ENCODE measurements at places on chromosomes 1 and 21. TPM values are rescaled to one million over a fixed set of nuclear protein-coding genes. Genes with fewer than 3 reads are reported as not detected.

The TEDDM1 gene
- not detected for total RNA-seq

The GSTM4 gene
- 15.0 TPM for total RNA-seq

The FAM163A gene
- total RNA-seq = not detected

The LPAR3 gene
- 0.33 TPM for total RNA-seq

The TBX15 gene
- total RNA-seq = 2.3 TPM

The EPHA2 gene
- 25.2 TPM for total RNA-seq

The LRRC71 gene
- 1.3 TPM for total RNA-seq

The DMBX1 gene
- total RNA-seq = not detected

The PTPRC gene
- total RNA-seq = 46.6 TPM

DNA sequence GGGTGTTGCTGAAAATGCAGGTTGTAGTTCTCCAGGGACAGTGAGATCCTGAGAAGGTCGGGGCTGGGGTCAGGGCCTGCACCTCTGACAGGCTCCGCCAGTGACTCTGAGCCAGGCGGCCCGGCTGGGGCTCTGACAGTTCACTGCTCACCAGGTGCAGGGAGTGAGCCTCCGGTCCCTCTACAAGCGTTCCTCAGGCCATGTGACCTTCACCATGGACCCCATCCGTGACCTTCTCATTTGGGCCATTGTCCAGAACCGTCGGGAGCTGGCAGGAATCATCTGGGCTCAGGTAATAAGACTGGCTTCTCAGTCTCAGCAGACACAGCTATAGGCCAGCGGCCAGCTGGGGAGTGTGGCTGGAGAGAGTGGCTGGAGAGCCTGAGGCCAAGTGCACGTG lies 41.8 kb downstream of the TRPM2 start:
- DNase-seq = no peak

DNA sequence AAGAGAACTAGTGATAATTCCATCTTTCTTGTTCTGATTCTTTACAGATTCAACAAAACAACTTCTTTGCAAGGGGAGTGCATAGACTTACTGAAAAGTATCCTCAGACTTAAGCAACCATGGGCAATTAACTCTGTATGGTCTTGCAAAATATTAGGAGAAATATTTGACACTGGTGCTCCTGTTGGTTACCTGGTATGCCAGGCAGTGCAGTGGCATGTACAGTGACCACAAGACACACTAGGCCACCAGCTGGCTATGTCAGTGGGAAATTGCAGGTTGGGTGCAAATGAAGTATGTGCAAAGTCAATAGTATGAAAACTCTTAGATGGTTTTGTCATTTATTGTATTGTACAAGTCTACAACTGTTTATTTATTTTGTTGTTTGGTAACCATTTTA lies 34.5 kb downstream of the EPS15 start:
- DNase-seq = no peak

DNA sequence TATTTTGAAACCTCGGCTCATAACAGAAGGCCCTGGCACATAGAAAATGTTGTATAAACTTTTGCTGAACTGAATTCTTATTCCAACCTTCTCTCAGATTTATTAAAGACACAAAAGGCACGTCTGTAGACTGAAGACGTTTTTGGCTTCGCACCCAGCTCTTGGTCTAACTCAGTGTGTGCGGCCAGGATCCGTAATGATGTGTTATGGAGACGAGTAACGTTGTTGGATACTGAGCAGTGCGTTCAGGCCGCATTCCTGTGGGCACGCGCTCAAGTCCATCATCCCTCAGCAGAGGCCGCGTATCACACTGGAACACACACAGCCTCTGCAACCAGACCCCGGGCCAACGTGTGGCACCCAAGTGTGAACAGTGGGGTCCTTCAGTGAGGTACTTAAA lies 154.8 kb upstream of the RAB4A start:
- peak; percentile 59 for DNase-seq

- DNase-seq = no peak
Measured at GRCh38 chr1:214899908-214900460, 182.6 kb upstream of the KCNK2 start.

GRCh38 chr1:232428786-232429530 lies 201.0 kb downstream of the SIPA1L2 start:
- no peak for DNase-seq

GRCh38 chr1:64572222-64572900 lies 102.4 kb downstream of the CACHD1 start:
- no peak for DNase-seq

DNA sequence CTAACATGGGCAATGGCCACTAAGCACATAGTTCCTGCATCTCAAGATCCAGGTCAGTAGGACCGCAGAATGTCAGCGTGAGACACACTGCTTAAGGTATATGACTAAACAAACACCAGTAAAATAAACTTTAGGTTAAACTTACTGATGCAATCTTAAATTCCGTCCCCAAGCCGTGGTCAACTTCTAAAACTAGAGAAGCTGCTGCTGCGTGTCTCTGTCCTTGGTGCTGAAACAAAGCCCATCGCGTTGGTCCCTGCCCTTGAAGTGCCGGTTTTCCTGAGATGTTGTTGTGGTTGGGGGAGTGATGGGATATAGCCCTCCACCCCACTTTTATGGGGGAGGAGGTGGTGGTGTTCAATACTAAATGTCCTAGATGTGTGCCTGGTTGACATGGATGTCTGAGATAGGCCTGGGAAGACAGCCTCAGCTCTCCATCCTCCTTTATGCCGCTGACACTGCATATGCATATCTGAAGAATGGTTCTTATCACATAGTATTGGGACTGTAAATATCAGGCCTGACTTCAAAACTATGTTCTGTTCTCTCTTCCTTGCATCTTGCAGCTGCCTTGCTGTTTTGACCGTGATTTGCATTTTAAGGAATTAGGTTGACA lies 72.0 kb upstream of the KCNA3 start:
- DNase-seq = no peak

DNA sequence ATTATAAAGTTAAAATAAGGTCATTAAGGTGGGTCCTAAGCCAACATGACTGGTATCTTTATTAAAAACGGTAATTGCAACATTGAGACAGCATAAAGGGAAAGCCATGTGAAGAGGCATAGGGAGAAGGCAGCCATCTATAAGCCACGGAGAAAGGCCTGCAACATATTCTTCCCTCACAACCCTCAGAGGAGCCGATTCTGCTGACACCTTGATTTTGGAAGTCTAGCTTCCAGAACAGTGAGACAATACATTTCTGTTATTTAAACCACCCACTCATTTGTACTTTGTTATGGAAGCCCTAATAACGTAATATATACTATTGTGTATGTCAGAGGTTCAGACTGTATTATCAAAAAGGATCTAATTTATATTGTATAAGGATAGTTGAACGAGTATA lies 190.8 kb downstream of the PDE4B start:
- no peak for DNase-seq

GRCh38 chr1:208219659-208220282 lies 24.4 kb downstream of the PLXNA2 start:
- peak; percentile 84 for DNase-seq

GRCh38 chr1:240888039-240888786 lies 276.3 kb upstream of the GREM2 start:
- DNase-seq = no peak

GRCh38 chr1:17181781-17182464 lies 23.0 kb upstream of the PADI1 start:
- DNase-seq = no peak

DNA sequence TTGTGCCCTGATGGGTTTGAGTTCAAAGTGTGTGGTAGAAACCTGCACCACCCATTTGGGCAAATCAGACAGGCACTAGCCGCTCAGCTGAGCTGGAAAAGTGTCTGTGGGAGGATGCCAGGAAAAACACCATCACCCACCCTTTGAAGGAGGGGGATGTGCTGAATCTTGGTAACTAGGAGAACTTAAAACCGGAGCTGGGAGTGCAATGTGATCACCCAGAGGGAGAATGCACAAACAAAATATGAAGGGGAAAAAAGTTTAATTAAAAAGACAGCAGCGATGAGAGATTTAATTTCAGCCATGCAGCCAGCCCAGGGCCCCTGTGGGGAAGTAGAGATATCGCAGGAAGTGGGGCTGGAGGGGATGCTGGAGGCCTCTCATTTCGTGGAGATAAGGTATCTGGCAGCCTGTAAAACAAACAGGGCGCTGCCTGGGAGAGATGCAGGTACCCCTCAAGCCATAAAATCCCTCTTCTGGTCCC lies 86.8 kb upstream of the BCAR3 start:
- DNase-seq = no peak

GRCh38 chr1:221174330-221174993 lies 295.2 kb downstream of the HLX start:
- DNase-seq = peak; percentile 54

- DNase-seq = no peak
Measured at GRCh38 chr1:241603731-241604245, 36.4 kb downstream of the CHML start.

GRCh38 chr1:3460672-3461131 lies 6.2 kb downstream of the ARHGEF16 start:
- DNase-seq = peak; percentile 39

GRCh38 chr1:232260045-232260444 lies 369.9 kb downstream of the SIPA1L2 start:
- no peak for DNase-seq

GRCh38 chr21:35106246-35106835 lies 57.2 kb upstream of the RUNX1 start:
- DNase-seq = no peak

DNA sequence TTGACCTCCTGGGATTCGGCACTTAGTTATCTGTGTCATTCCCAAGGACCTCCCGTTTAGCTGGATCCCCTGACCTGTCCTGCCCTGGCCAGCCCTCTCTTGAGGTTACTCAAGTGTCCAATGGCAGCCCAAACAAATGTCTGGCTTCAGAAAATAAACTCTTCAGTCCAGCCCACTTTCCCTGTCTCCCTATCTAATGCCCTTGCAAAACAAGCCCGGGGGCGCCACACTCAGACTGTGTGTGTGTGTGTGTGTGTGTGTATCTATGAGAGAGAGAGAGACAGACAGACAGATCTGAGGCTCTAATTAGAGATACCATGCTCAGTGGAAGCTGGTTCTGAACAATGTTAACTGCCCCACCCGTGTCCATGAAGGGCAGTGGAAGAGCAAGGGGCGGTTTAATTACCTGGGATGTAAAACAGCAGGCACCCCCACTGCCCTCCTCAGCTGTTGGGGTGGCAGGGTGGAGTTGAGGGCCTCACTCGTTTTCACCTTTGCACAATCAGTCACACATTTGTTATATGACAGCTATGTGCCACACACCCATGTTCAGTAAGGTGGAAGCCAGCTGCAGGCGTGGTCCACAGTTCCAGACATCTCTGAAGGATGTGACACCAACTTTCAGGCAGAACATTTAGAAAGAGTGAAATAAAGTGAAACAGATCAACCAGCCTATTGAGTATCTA lies 57.4 kb downstream of the B3GALT5 start:
- no peak for DNase-seq

DNA sequence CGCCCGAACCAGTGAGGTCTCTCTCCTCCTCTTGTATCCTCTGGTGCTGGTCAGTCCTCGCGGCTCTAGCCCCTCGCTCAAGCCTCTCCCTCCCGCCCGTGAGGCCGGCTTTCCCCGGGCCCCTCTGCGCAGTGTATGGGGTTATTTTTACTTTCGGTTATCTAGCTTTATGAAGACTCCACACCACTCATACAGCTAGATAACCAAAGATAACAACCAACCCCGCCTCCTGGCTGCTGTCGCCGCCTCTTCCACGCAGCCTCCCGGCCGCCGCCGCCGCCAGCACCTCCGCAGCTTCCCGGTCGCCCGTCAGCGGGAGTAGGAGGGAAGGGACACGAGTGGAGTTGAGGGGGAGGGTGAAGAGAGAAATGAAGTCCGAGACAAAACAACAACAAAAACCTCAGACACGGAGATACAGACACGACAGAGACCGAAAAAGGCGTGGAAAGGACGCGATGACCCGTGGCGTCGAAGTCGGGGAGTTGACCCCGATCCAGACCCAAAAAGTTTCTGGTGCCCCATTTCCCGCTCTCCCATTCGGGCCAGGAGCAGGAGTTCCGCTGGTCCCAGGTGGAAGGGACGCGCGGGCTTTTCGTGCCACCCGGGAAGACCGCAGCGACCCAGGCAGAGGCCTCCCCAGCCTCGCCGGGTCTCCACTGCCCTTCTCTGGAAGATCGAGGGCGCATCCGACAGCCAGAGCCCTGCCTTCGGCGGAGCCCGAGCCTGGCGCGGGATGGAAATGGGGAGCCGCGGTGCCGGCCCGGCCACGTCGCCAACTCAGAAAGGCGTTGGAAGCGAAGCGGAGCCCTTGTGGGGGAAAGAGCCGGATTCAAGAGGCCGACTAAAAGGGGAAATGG lies 51.4 kb downstream of the RHBG start:
- no peak for DNase-seq
